ENCODE measurements at places on chromosomes 1 and 21.
A peak's percentile ranks its signal among the peaks of the same experiment; 100 is the strongest.

DNA sequence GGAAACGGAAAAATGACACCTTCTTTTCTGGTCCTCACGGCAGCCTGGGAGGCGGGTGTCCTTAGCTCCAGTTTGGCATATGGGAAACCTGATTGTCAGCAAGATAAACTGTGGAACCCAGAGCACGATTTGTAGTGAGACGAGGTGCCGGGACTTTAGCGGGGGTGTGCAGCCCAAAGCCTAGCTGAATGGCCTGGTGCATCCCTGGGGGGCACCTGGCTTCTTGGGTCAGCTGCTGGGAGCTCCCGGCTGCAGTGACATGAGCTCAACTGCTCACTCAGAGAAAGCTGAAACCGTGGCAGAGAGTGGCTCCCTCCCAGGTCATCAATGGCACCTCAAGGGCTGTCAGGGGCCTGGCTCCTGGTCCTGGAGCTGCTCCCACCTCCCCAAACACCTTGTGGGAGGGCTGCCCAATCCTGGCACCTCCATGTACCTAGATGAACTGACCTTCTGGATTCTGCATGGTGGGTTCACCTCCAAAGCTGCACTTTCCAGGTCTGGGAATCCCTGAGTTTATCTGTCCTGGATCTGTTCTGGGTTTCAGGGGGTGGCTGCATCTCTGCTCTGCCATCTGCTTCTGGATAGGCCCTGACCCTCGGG, 260.5 kb downstream of the MATN1 start:
- DNase-seq, result no peak

DNA sequence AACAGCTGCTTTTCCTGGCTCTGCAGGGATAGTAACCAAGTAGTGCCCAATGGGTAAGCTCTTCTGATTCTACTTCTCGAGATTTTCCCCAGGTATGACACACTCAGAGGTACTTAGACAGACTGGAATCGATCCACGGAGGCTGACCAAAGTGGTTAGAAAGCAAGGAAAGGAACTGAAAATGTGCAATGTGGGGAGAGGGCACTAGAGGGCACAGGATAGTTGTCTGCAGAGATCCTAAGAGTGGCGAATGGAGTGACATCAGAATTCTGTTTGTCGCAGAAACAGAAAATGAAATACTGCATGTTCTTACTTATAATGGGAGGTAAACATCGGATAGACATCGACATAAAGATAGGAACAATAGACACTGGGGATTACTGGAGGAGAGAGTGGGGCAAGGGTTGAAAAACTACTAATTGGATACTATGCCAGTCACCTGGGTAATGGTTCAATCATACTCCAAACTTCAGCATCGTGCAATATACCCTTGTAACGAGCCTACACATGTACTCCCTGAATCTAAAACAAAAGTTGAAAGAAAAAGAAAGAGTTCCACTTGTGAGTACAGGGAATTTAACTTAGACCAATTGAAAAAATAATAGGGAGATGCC, 23.3 kb downstream of the CYP2J2 start:
- DNase-seq, result peak; percentile 6

- DNase-seq, result no peak
Measured at GRCh38 chr1:165452336-165453130, 7.6 kb upstream of the RXRG start.

DNA sequence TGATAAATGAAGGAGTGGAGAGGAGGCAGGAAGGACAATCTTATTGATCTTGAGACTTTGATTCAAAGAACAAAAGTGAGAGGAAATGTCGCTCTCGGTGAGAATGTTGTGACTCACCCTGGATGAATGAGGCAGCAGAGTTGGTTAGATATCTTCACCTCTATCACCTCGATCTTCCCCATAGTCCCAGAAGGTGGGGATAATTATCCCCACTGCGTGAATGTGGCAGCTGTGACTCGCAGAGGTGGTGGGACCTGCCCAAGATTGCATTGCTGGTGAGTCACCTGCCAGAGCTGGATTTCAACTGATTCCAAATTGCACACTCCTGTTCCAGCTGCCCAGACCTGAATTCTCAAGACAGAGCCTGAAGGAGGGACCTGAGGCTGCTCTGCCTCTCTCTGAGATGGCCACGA, 105.0 kb downstream of the MATN1 start:
- DNase-seq, result peak; percentile 7

DNA sequence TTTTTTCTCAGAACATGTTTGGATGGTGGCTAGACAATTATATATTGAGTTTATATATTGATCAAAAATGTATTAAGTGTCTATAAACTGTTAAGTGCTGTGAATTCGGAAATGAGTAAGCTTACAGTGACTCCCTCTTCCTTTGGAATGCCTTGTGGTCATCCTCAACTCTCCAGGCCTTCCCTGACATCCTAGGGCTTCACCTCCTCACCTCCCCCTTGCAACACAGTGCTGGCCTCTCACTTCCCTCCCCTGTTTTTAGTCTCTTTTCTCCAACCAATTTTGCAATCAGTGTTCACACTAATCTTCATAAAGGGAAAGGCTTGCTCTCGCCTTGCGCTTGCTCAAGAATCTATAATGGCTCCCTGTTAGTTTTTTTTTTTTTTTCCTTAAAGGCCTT, 95.1 kb upstream of the C1orf21 start:
- DNase-seq, result no peak

DNA sequence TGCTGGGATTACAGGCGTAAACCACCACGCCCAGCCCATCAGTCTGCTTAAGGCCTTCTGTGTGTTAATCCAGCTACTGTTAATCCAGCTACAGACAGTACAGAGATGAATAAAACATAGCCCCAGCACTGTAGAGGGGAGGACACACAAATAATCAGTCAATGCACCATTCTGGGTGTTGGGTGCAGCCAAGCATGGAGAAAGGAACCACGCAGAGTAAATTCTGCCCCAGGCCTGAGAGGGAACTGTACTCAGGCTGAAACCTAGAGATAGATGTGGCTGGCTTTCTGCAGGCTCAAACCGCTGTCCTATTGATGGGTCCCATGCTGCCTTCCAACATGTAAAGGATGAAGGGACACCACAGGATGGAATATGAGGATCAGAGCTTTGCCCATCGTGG, 136.8 kb upstream of the IGSF21 start:
- no peak for DNase-seq

GRCh38 chr1:162383091-162383490, 1.6 kb downstream of the C1orf226 start:
- DNase-seq, result no peak

DNA sequence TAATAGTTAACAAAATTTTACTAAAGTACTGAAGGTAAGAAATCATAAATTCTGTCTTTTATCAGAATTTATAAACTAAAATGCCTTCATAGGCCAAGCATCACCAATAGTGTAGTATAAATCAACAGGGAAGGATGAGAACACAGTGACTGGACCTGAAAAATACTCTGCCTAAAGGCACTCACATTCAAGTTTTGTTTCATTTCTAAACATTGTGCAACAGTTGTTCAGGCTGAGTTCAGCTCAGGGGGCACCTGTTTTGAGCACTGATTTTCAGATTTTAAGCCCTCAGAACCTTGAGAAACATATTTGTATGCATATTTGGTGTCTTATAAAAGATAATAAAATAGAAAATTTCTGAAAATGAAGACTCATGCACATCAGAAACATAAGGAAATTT, 12.4 kb downstream of the ACBD6 start:
- DNase-seq, result no peak

- no peak for DNase-seq
Measured at GRCh38 chr1:109204484-109204883, 9.2 kb upstream of the SARS1 start.

DNA sequence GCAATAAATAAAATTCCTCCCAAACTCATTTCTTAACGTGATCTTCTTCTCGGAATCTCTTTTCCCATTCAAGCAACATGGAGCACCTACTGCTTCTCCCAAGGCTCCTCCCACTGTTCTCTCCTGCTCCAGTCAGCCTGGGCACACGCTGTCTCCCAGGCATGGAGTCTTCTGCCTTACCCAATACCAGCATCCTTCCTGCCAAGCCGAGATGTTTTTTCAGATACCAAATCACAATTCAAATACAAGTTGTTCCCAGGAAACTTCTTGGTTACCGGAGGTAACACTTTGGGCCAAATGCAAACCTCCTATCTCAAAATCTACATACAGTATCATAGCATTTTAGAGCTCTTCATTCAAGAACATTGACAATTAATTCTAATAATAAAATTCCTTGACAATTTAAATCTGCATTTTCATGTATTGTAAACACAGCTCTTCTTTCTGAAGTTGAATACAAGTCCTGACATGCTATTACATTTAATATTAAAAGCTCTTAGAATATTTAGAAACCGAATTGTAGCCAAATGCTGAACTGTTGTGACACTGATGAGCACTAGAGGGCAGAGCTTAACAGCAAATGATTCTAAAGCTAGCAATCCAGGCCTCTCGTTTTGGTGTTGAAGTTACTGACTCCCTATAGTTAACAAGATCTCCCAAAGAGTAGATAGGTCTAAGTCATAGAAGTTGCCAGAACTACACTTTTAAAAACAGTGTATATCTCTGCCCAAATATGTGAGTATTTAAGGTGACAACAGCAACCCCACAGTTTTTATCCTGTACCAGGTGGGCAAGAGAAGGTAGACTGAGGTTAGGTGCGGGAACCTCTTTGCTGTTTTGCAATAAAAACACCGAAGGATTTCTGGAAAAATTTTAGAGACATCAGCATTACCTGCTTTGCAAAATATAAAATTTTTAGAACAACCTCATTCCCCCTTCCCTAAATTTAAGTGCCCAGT, 52.3 kb downstream of the BCAR3 start:
- DNase-seq, result peak; percentile 74

- DNase-seq, result no peak
Measured at GRCh38 chr1:26027716-26028489, 6.3 kb downstream of the EXTL1 start.

DNA sequence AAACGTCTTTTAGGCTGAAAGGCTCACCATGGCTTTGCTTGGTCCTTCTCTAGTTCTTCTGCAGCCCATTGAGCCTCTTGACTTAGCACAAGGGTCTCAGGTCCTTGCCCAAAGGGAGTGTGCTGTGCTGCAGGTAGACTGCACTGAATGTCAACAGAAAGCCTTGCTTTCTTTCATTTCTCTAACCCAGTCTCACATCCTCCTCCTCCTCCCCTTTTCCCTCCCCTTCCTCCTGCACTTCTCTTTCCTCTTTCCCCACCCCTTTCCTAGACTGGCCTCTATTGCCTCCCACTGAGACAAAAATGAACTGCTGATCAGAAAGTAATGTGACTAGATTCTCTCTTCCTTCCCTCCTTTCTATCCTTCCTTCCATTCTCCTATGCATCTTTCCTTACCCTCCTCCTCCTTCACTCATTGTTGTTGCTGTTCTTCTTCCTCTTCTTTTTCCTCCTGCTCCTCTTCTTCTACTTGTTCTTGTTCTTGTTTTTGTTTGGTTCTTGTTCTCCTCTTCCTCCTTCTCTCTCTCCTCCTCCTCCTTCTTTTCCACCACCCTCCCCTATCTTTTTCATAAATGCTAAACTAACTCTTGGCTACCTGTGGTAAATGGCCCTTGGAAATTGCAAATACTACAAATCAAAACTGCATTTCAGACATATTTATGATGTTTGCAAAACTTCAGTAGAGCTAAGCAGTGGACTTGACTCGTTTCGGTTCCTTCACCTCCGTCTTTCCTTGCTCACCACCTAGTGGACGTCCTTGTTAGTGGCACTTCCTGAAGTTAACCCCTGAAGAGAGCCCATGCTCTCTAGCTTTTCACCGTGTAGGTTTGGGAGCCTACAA, at the start of gene SELL:
Gene SELL, minus strand, starts transcription at position 152 of the 840 bp plus-strand sequence. Its CDS starts 122 bp downstream, at position 30.
- peak; percentile 54 for DNase-seq

- no peak for DNase-seq
Measured at GRCh38 chr1:182092336-182092735, 30.8 kb upstream of the ZNF648 start.

GRCh38 chr1:93257889-93258288, 77.4 kb downstream of the CCDC18 start:
- no peak for DNase-seq

GRCh38 chr1:96187020-96187419, 534.6 kb upstream of the PTBP2 start:
- no peak for DNase-seq

- no peak for DNase-seq
Measured at GRCh38 chr1:181353526-181353925, 129.8 kb upstream of the CACNA1E start.

DNA sequence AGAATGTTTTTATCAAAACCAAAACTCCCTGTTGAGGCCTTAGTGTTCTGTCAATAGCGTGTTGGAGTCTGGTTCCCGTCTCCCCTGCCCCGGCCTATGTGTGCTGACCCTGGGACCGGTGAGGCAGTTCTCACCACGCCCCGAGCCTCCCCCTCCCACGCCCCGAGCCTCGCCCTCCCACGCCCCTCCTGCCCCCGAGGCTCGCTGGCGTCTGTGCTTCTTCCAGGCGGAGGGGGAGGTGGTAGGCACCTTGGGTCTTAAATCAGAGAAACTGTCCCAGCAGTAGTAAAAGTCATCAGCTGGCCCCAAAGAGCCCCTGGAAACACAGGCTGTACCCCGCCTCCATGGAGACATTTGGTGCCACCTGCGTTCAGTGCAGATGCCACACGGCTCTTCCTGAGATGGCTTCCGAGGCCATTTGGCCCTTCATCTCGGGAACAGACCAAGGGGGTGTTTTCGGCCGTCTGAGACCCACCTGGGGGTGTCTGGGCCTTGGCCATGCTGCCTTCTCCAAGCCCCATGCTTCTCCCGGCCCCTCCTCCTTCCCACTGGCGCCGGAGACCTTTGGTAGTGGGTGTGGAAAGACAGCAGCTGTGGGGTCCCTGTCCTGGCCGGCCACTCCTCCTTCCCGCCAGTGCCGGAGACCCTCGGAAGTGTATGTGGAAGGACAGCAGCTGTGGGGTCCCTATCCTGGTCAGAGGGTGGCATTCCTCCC, 44.7 kb downstream of the SKI start:
- no peak for DNase-seq

- DNase-seq, result peak; percentile 58
Measured at GRCh38 chr1:107264561-107264960, 123.7 kb downstream of the NTNG1 start.

GRCh38 chr1:151197863-151198253, 494 bp upstream of the PIP5K1A start:
- DNase-seq, result no peak

GRCh38 chr1:111603979-111604378, 15.6 kb upstream of the RAP1A start:
- no peak for DNase-seq

DNA sequence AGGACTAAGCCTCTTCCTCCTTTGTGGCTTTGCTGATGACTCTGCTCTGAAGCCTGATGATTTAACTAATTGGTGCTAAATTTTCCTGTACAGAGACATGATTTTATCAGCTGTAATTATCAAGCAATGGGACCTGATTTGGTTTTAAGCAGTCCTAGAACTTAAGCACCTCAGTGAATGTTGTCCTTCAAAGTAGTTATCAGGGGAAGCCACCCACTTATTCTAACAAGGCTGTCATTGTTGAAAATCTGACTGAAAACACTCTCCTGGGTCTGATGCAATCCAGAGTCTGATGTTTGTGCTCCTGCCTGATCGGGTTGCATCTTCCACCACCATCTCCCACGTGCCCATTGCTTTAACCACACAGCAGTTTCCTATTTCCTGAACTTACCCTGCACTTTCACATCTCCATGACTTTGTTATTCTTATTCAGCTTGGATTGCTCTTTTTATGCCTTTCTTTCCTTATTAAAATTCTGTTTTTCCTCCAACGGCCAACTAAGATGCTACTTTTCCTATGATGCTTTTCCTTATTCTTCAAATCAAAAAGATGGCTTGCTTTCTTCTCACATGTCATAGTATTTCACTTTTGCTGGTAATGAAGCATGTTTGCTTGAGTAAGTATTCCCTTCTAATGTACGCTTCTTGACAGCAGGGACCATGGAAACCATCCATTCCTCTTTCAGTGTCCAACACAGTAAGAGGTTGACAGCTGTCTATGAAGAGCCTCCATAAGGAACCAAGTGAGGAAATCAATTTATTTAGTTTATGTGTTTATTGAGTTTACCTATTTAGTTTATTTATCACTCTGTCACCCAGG, 55.0 kb downstream of the S1PR1 start:
- peak; percentile 82 for DNase-seq

All from fibroblast of skin of right quadriceps (primary cell).